Breast epithelium (tissue), 4 donors: ENCODE measurements at places on chromosomes 4 and X. TPM values are rescaled to one million over a fixed set of nuclear protein-coding genes. Genes with fewer than 3 reads are reported as not detected.

- H3K4me1 ChIP-seq = no peaks in the 10 kb centered on the region
- H3K27ac ChIP-seq = no peak overlapping the region
- H3K27me3 ChIP-seq = no peaks in the 10 kb centered on the region
- no peak for DNase-seq
- H3K36me3 ChIP-seq = no peaks in the 10 kb centered on the region
These were observed 320.1 kb downstream of the TRIML1 start for GRCh38 chr4:188459381-188459780.

TMPRSS11A gene
- total RNA-seq = not detected

DNA sequence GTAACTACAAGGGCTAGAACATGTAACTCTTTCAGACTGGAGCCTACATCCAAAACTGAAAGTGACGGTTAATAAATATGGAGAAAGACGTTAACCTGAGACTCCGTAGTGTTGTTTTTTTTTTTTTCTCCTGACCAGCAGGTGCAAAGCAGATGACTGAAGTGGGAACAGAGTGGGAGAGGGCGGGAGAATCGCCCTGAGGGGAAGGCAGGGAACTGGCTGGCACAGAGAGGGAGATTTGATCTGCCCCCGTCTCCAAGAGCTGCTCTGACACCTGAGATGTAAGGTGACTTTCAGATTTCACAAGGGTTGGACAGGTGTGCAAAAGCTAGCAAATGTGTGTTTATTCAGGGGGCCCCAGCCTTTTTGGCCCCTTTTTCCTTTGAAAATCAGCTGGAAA is 180.2 kb downstream of the PALLD start:
- no peaks in the 10 kb centered on the region for H3K4me1 ChIP-seq
- no peak overlapping the region for H3K4me3 ChIP-seq
- no peak for DNase-seq
- no peaks in the 10 kb centered on the region for H3K27me3 ChIP-seq

ABCB7 gene
- total RNA-seq = 70.5 TPM

ANXA3 gene
- total RNA-seq = 95.7 TPM

GRCh38 chrX:37371578-37371991 is 22.4 kb downstream of the PRRG1 start:
- DNase-seq = no peak
- H3K4me3 ChIP-seq = no peak overlapping the region

SASH3 gene
- total RNA-seq = 6.6 TPM

GRCh38 chr4:60384516-60384915 is 815.6 kb upstream of the ADGRL3 start:
- DNase-seq = no peak
- H3K27ac ChIP-seq = no peak overlapping the region
- no peaks in the 10 kb centered on the region for H3K27me3 ChIP-seq
- no peaks in the 10 kb centered on the region for H3K36me3 ChIP-seq

- no peaks in the 10 kb centered on the region for H3K36me3 ChIP-seq
- H3K27me3 ChIP-seq = no peaks in the 10 kb centered on the region
- no peak for DNase-seq
- no peak overlapping the region for H3K4me3 ChIP-seq
- H3K27ac ChIP-seq = peak overlapping the region; percentile 15
- H3K4me1 ChIP-seq = no peaks in the 10 kb centered on the region
These were observed 71.4 kb downstream of the SNCA start for GRCh38 chr4:89765528-89765927.

SULT1E1 gene
- not detected for total RNA-seq

GRCh38 chr4:151668689-151669402 is 92.0 kb downstream of the GATB start:
- H3K4me3 ChIP-seq = no peak overlapping the region
- H3K27me3 ChIP-seq = no peaks in the 10 kb centered on the region
- no peaks in the 10 kb centered on the region for H3K36me3 ChIP-seq
- H3K4me1 ChIP-seq = no peaks in the 10 kb centered on the region
- no peak for DNase-seq
